ENCODE measurements at places on chromosomes 11 and 22.

DNA sequence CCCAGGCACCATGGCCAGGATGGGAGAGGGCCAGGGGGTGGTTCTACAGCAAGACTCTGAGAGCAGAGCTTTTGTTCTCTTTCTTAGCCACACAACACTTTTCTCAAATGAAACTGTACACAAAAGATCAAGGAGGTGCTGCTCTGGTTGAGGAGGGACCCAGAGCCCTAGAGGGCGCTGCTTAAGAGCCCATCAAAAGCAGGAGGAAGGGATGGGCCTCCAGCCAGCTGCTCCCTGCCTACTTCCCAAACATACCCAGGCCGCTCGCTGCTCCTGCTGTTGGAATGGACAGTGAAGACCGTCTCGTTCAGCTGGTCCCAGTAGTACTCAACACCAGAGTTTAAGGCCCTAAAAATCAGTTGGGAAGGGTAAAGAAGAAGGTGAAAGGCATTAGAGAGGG, 18.4 kb upstream of the CHRM4 start:
- no peak for DNase-seq

- DNase-seq = no peak
Observed at GRCh38 chr11:534396-535209, 773 bp downstream of the HRAS start.

GRCh38 chr11:22928207-22928917, 68.1 kb upstream of the CCDC179 start:
- no peak for DNase-seq

GRCh38 chr11:47399860-47400767, 8.3 kb upstream of the SLC39A13 start:
- DNase-seq = no peak

DNA sequence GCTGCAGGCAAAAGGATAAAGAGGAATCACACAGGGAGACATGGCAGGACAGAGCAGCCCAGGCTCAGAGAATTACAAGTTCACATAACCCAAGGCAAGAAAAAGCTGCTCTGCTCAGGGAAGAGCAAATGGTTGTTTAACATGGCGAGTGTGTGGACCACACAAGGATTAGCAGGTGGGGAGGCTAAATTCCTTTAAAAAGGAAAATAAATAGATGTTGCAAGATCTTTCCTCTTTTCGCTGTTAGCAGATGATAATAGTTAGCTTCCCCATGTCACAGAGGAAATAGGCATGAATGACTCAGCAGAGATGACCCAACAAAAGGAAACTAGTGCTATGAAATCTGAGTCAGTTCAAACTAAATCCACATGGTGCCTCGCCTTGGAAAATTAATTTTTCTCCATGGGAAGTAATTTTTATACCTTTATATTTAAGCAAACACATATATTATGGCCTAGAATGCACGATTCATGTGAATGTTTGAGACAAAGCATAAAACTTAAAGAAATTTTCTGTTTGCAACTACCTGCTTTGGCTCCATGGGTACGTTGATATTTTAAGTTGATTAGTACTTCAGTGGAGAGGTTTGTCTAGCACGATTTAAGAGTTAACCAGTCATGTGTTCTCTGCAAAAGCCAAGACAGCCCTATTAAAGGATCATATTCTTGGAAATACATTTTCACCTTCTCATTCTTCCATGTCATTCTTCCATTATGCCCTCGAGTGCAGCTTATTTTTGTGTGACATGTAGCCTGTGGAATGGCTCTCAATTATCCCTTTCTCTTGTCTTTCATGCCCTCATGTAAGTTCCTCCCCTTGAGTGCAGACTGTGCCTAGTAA, 38.5 kb upstream of the FJX1 start:
- DNase-seq = no peak

GRCh38 chr11:72174302-72175070, 17.5 kb upstream of the FOLR1 start:
- no peak for DNase-seq

All from stimulated activated CD4-positive, alpha-beta T cell treated with anti-CD3 and anti-CD28 coated beads, Interleukin-1b, Interleukin-23, amount 100 ng/mL, for 1 hour (primary cell).